ENCODE measurements at places on chromosomes 4 and X.

DNA sequence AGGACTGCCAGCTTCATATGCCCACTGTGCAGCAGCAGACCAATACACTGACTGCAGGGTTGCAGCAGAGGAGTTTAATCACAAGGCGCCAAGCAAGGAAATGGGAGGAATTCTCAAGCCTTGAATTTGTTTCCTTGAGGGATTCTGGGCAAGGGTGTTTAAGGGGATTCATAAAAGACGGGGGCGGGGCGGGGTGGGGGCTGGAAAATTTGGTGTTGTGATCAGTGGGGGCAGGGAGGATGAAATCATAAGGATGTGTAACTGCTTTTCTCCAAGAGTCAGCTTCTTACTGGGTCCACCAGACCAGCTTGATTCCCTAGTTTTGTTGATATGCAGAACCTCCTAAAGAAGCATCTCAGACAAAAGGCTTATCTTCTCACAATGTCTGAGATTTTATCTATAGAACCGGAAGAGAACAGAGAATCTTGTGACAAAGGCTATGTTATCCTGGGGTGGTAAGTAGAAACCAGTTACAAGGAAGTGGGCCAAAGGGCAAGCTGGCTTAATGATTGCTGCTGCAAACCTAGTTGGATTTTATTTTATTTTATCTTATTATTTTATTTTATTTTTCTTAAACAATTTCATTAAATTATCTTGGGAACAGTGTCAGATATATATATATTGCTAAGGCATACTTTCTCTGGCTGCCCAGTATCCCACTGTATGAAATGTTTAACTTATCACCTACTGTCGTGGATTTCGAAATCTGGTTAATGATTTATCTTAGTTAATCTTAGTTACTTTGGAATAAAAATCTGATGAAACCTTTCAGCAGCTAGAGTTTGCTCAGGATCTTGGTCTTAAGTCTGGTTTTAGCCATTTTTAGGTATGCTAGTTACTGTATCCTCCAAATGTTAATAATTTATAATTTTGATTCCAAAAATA lies 276.4 kb downstream of the RPA4 start:
- DNase-seq = no peak

DNA sequence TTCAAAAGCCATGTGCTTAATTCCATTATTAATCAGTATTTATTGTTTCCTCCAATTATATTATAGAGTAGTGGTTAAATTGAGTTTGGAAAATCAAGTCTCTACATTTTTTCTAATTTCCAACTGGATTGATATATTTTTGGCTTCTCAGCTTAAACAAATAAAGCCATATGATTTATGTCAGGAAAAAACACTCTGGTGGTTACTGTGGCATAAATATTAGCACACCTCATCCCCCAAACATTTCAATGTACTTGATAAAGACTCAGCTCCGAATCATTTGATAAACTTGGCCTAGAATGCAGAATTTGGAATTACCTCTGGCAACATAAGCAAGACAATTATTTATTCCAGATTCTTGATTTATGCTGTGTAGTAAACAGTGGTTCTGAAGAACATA lies 2313.8 kb downstream of the ARAP2 start:
- DNase-seq = peak; percentile 63

- peak; percentile 5 for DNase-seq
Observed at GRCh38 chrX:31420711-31421151, 348.9 kb upstream of the FTHL17 start.

DNA sequence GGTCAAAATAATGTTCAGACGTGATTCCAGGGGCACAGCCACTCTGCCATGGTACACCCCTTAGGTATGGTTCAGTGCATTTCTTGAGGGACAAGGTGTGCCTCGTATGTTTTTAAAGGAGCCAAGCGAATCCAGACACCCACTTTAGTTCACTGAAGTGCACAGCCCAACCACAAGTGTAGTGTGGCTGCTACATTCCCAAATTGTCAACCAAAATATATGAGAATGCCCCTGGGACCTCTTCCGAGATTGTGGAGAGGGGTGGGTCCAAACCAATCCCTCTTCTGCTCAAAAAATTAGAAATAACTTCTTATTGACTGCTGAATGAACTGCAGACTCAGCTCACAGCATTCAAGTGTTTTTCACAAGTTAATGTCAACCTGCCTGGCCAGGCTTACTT lies 7.4 kb upstream of the BRS3 start:
- DNase-seq = peak; percentile 2

DNA sequence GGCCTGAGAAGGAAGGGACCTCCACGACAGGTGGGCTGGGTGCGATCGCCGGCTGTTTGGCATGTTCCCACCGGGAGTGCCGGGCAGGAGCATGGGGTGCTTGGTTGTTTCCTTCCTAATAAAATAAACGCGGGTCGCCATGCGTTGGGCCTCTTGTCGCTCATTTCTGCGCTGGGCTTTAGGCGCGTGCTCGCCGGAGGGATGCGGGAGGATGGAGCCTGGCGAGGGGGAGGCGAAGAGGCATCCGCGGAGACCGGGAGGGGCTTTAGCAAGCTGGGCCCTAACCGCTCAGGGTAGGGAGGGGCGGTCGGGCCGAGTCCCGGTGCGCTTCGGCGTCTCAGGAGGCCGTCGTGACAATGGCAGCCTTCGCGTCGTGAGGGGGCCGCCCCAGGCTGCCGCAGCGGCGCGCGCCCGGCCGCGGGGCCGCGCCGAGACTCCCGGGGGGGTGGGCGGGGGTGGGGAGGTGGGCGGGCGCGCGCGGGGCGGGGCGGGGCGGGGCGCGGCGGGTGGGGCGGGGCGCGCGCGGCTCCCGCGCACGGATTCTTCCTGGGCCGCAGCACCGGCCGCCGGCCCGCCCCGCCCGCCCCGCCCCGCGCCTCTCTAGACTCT lies 476 bp upstream of the GDI1 start:
- peak; percentile 59 for DNase-seq

DNA sequence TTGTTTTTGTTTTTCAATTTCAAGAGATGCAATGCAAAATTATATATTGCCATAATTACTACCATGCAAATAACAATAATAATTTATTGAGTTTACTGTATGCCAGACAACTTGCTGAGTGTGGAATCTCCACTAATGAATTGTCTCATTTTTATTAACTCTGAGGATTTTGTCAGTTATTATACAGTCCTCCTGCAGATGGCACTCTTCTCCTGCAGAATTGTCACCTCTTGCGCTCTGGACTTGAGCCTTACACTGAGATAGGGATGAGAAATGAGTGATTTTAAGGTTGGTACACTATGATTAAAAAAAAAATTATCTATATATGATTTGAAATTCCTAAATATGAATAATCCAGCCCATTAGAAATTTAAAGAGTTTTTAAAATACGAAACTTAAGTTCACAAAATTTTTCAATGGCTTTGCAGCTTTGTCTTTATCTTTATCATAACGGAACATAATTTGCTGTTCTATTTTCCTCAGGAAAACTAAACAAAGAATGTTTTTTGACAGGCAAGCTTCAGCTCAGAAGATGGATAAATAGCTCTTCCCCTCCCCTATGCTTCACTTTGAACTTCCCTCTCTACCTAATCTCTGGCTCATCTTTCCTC lies 12.7 kb upstream of the PAQR3 start:
- DNase-seq = peak; percentile 47
